ENCODE measurements at places on chromosomes 2 and 18. TPM values are rescaled to one million over a fixed set of nuclear protein-coding genes. Genes with fewer than 3 reads are reported as not detected.
A peak's percentile ranks its signal among the peaks of the same experiment; 100 is the strongest.

GRCh38 chr2:120243211-120243610 is 9.4 kb upstream of the RALB start:
- H3K27ac ChIP-seq, result no peak overlapping the region
- no peaks in the 10 kb centered on the region for H3K36me3 ChIP-seq
- DNase-seq, result no peak
- no peak overlapping the region for H3K4me3 ChIP-seq
- H3K4me1 ChIP-seq, result no peaks in the 10 kb centered on the region

- no peak overlapping the region for H3K4me3 ChIP-seq
- H3K36me3 ChIP-seq, result no peaks in the 10 kb centered on the region
- H3K4me1 ChIP-seq, result peaks cover 6% of the 10 kb centered on the region
- no peak for DNase-seq
Measured at GRCh38 chr2:32061430-32061829, 1.9 kb upstream of the SPAST start.

DNA sequence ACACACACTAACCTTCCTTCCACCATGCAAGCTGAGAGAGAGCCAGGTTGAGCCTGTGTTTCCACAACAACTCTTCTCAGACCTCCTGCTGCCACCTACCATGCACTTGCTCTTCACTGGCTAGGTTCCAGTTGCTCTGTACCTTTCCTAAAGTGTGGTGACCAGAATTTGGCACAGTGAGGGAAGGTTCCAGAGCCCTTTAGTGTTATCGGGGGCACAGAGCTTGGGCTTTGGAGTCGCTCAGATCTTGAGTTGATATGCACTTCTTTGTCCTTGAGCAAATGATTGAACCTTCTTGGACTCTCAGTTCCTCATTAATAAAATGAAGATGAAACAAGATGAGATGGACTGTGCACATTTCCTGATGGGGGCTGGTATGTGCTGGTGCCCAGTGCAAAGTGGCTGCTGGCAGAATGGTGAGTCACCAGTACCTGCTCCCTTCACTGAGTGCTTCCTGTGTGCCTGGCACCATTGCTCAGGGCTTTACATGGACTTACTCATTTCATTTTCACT is 47.1 kb downstream of the NEDD4L start:
- DNase-seq, result peak; percentile 65
- H3K27me3 ChIP-seq, result no peaks in the 10 kb centered on the region
- peak overlapping the region; percentile 88 for H3K27ac ChIP-seq
- H3K4me1 ChIP-seq, result peaks cover 78% of the 10 kb centered on the region
- H3K36me3 ChIP-seq, result no peaks in the 10 kb centered on the region

DNA sequence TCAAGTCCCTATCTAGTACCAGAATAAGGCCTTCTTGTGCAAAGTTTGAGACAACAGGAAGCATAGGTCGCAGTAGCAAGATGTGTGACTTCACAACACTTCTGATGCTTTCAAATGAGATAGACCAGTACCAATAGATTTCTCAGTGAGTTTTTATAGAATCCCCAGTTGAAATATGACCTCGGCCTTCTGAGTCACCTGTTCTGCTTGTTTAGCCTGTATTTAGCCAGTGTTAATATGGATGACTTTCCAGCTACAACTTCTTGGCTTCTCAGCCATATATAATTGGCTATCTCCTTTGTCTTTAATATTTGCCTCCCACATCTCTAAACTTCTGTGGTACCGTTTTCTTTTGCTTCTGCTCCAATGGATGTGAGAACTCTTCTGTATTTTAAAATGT is 113.8 kb downstream of the KYNU start:
- no peak overlapping the region for H3K27ac ChIP-seq
- DNase-seq, result no peak
- H3K27me3 ChIP-seq, result no peaks in the 10 kb centered on the region
- H3K36me3 ChIP-seq, result no peaks in the 10 kb centered on the region
- H3K4me3 ChIP-seq, result no peak overlapping the region

DNA sequence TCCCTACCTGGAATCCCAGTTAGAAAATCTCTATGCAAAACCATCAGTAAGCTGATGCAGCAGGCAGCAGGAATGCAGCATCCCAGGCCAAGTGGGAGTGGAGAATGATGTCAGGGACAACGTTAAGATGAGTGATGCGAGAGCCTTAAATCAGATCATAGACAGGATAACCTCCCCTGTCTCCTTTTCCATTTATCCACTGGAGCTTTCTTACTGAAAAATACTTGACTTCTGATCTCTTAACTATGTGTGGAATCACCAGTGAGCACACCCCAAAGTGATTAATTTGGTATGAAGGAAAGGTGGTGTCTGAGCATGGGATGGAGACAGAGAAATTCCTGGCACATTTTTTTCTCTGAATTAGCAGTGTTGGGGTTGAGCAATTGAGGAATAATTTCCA is 98.0 kb downstream of the RND3 start:
- no peaks in the 10 kb centered on the region for H3K27me3 ChIP-seq
- DNase-seq, result no peak
- no peak overlapping the region for H3K27ac ChIP-seq
- no peaks in the 10 kb centered on the region for H3K36me3 ChIP-seq
- no peak overlapping the region for H3K4me3 ChIP-seq

DNA sequence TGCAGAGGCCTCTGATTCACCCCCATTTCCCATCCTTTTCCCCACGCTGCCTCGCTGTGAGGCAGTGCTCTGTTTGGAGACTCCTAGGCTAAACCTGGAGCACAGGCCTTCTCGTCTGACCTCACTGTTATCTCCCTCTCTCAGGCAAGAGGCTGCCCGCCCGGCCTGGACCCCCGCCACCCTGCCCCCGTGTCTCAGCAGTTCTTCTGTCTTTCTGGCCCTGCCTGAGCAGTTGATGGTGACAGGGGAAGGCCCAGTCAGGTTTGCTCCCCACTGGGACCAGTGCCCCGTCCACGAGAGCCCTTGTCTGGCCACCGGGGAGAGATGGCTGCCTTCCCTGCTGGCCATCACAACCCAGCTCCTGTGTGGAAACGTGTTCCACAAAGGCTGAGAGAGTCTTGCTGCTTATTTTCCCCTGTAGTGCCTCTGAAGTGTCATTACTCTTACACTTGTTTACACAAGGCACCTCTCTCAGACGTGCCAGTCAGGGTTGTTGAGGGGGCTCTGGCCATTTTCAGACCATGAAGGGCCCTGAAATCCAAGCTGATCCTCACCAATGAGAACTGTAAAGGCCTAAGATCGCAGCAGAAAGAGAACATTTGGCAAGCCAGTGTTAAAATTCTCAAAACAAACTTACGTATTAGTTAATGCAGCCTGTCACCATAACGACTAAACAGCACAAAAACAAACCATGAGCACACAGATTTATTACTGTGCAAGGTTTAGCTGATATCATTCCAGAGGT is 210.9 kb downstream of the NDUFA10 start:
- no peaks in the 10 kb centered on the region for H3K27me3 ChIP-seq
- no peak for DNase-seq
- no peaks in the 10 kb centered on the region for H3K4me1 ChIP-seq
- H3K36me3 ChIP-seq, result no peaks in the 10 kb centered on the region

DNA sequence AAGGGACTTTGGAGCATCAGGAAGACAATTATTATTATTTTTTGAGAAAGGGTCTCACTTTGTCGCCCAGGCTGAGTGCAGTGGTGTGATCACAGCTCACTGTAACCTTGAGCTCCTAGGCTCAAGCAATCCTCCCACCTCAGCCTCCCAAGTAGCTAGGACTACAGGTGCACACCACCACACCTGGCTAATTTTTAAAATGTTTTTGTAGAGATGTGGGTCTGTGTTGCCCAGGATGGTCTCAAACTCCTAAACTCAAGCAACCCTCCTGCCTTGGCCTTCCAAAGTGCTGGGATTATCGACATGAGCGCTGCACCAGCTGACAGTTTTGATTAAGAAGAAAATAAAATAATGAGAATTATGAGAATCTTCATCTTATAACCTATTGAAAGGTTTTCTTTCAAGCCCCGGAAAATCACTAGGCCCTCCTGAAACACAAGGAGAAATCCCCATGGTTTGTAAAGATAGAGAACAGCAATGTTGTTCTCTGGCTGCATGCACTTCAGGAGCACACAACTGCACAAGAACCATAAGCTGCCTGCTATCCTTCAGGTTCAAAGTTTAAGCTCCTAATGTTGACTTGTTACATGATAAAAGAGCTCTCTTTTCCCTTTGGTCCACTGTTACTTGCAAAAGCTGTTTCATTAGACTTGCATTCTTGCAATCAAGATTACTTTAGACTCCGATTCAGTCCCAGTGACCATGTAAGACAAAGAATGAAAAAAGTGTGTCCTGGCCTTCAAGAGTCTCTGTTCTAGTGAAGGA is 16.8 kb downstream of the NPC1 start:
- no peak for DNase-seq
- H3K27me3 ChIP-seq, result no peaks in the 10 kb centered on the region
- H3K27ac ChIP-seq, result no peak overlapping the region
- H3K36me3 ChIP-seq, result peaks cover 4% of the 10 kb centered on the region
- peaks cover 3% of the 10 kb centered on the region for H3K4me1 ChIP-seq
- H3K4me3 ChIP-seq, result no peak overlapping the region

- no peaks in the 10 kb centered on the region for H3K36me3 ChIP-seq
- no peak for DNase-seq
- H3K27ac ChIP-seq, result peak overlapping the region; percentile 24
- no peak overlapping the region for H3K4me3 ChIP-seq
- peaks cover 16% of the 10 kb centered on the region for H3K4me1 ChIP-seq
- no peaks in the 10 kb centered on the region for H3K27me3 ChIP-seq
Measured at GRCh38 chr18:9855681-9856080, 30.1 kb upstream of the TXNDC2 start.

GRCh38 chr2:192162392-192163042 is 32.2 kb downstream of the TMEFF2 start:
- peak; percentile 31 for DNase-seq
- H3K27ac ChIP-seq, result no peak overlapping the region
- H3K27me3 ChIP-seq, result no peaks in the 10 kb centered on the region
- no peak overlapping the region for H3K4me3 ChIP-seq

- H3K27ac ChIP-seq, result no peak overlapping the region
- no peaks in the 10 kb centered on the region for H3K4me1 ChIP-seq
- no peak overlapping the region for H3K4me3 ChIP-seq
- DNase-seq, result peak; percentile 83
- no peaks in the 10 kb centered on the region for H3K36me3 ChIP-seq
Measured at GRCh38 chr2:32977228-32977758, 30.5 kb downstream of the LTBP1 start.

DNA sequence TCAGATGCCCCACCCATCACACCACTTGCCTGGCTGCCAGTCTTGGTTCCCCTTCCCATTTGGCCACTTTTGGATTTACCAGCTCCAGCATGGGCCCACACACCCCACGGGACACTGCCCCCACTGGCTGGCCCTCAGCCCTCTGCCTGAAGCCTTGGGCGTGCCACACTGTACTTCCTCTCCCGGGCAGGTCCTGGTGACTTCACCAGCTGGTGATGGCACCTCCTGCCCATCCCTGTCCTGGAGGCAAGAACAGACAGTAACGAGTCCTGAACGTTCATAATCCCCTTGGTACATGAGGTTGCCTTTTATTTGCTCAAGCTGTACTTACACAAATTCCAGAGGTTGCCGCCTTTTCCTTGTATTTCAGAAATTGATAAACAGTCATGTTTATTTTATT is 81.1 kb downstream of the TMEM17 start:
- H3K27ac ChIP-seq, result no peak overlapping the region
- DNase-seq, result no peak
- no peaks in the 10 kb centered on the region for H3K36me3 ChIP-seq
- H3K4me1 ChIP-seq, result no peaks in the 10 kb centered on the region
- H3K27me3 ChIP-seq, result no peaks in the 10 kb centered on the region
- no peak overlapping the region for H3K4me3 ChIP-seq

GRCh38 chr18:67455890-67456501 is 60.5 kb downstream of the DSEL start:
- H3K27ac ChIP-seq, result no peak overlapping the region
- no peaks in the 10 kb centered on the region for H3K27me3 ChIP-seq
- no peaks in the 10 kb centered on the region for H3K36me3 ChIP-seq
- no peak for DNase-seq

DNA sequence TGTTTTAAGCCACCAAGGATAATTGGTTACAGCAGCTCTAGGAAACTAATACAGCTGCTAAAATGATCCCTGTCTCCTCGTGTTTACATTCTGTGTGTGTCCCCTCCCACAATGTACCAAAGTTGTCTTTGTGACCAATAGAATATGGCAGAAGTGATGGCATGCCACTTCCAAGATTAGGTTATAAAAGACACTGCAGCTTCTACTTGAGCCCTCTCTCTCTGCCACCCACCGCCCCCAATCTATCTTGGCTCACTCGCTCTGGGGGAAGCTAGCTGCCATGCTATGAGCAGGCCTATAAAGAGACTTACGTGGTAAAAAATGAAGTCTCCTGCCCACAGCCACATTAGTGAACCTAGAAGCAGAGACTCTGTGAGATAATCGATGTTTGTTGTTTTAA is 3.5 kb upstream of the IL1F10 start:
- H3K27ac ChIP-seq, result no peak overlapping the region
- H3K4me3 ChIP-seq, result no peak overlapping the region
- H3K36me3 ChIP-seq, result no peaks in the 10 kb centered on the region
- H3K27me3 ChIP-seq, result no peaks in the 10 kb centered on the region
- no peak for DNase-seq

DNA sequence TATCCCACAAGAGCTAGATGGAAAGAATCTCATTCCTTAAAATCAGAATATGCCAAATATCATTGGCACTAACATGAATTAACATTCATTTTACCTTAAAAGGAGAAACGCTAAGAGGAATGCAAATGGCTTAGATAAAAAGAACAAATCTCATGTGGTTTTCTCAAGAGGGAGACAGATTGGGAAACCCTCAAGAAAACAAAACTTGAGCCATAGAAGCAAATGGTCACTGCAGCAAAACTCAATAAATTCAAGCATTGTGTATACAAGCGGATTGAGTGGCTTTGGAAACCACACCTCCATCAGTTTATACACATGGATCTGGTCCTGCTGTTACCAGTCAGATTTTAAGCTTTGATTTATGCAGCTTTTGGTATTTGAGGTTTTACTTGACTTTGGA is 1331.8 kb upstream of the ZEB2 start:
- no peaks in the 10 kb centered on the region for H3K4me1 ChIP-seq
- H3K27me3 ChIP-seq, result no peaks in the 10 kb centered on the region
- H3K36me3 ChIP-seq, result no peaks in the 10 kb centered on the region
- no peak for DNase-seq

- no peak overlapping the region for H3K4me3 ChIP-seq
- no peak for DNase-seq
- H3K27ac ChIP-seq, result no peak overlapping the region
- no peaks in the 10 kb centered on the region for H3K4me1 ChIP-seq
Measured at GRCh38 chr2:191341436-191341835, 96.2 kb downstream of the MYO1B start.

Gene GKN2
- not detected for total RNA-seq

Gene CCDC142
- 4.9 TPM for total RNA-seq

Gene GRB14
- 9.3 TPM for total RNA-seq

Gene TUBB8B
- not detected for total RNA-seq

Gene DNPEP
- total RNA-seq, result 23.3 TPM

Gene FOXD4L1
- not detected for total RNA-seq

Gene REL
- total RNA-seq, result 11.9 TPM

Gene TMEM163
- 20.8 TPM for total RNA-seq

Gene DLGAP1
- 0.29 TPM for total RNA-seq

Gene SERPINB7
- total RNA-seq, result not detected

Gene GALNT3
- 28.1 TPM for total RNA-seq

Measured in pancreas (tissue), 10 donors.